HT-29 (cell line): ENCODE measurements at places on chromosomes 1 and 21. TPM values are rescaled to one million over a fixed set of nuclear protein-coding genes. Genes with fewer than 3 reads are reported as not detected.

Gene LRRIQ3
- not detected in 2 replicates for total RNA-seq

Gene RC3H1
- total RNA-seq, result 9.3 and 9.6 TPM in 2 replicates

Gene IBA57
- 16.5 and 30.4 TPM in 2 replicates for total RNA-seq

Gene ADORA1
- total RNA-seq, result 0.89 TPM in 1 of 2 replicates, not detected in the other

Gene ANKRD34A
- total RNA-seq, result 0.20 and 1.9 TPM in 2 replicates

Gene ZNF648
- not detected in 2 replicates for total RNA-seq

Gene LCE1C
- total RNA-seq, result not detected in 2 replicates

Gene SLC1A7
- 1.4 and 3.1 TPM in 2 replicates for total RNA-seq

Gene PADI2
- 3.4 and 3.8 TPM in 2 replicates for total RNA-seq
